ENCODE measurements at places on chromosomes 16 and 17.

- peak; percentile 81 for DNase-seq
These were observed 12.6 kb upstream of the ATP6V0C start for GRCh38 chr16:2500918-2501750.

GRCh38 chr17:66713533-66714042 lies 121.3 kb upstream of the CACNG5 start:
- peak; percentile 9 for DNase-seq

DNA sequence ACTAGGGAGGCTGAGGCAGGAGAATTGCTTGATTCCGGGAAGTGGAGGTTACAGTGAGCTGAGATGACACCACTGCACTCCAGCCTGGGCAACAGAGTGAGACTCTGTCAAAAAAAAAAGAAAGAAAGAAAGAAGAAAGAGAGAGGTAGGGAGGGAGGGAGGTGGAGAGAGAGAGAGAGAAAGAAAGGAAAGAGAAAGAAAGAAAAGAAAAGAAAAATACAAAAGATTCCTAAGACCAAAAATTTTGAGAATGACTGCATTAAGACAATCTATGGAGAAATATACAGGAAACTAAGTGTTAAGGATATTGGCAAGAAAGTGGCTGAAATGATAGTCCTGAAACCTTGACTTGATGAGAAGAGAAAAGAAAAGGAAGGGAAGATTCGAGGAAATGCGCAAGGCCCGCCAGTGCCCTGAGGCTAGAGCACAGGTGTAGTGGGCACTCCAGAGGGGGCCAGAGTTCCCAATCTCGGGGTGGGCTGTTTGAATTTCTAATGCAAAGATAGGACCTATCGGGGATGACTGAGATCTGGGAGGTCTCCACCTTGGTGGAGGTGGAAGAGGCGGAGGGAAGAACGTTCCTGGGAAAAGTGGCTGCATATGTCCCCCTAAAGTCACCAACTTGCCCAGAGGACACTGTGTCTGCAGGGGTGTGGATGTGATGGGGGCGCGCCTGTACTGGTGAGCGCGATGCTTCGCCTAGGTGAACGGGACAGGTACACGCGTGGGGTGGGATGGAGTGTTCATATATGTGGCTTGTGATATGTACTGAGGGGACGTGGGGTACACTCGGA lies 654 bp upstream of the SCNN1B start:
- DNase-seq = no peak

- DNase-seq = no peak
These were observed 24.0 kb downstream of the PRKCB start for GRCh38 chr16:23859713-23860269.

DNA sequence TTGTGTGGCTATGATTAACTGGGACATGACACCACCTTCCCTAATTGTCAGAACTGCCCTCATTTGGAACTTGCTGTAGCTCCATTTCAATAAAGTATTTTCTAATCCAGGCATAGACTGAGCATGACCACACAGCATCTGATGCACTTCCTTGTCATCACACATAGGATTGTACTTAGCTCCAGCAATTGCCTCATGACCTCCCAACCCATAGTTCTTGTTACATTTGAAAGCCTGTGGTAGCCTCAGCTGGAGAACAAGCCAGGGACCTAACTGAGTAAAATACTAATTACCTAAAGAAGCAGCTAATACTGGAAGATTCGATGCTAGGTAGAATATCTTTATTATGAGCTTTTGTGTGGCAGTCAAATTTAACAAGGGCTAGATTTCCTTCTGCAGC lies 187.3 kb upstream of the KIF2B start:
- DNase-seq = no peak

DNA sequence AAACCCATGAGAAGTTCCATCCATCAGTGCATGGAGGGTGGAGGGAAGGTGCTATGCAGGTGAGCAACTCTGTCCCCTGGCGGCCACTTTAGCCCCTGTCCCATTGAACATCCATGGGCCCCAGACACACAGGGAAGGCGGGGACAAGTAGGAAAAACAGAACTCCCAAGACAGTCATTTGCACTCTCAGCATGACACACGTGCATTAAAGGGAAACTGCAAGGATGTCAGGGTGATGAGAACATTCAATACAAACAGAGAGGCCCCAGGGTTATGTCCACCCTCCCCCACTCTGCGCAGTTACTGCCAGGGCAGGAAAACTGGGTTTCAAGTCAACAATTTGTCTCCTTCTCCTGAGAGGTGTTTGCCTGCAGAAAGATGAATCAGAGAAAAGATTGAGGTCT lies 44.0 kb upstream of the AKTIP start:
- no peak for DNase-seq

- DNase-seq = no peak
These were observed 312.5 kb downstream of the MAF start for GRCh38 chr16:79288066-79288465.
